ENCODE measurements at places on chromosomes 3 and 15.

DNA sequence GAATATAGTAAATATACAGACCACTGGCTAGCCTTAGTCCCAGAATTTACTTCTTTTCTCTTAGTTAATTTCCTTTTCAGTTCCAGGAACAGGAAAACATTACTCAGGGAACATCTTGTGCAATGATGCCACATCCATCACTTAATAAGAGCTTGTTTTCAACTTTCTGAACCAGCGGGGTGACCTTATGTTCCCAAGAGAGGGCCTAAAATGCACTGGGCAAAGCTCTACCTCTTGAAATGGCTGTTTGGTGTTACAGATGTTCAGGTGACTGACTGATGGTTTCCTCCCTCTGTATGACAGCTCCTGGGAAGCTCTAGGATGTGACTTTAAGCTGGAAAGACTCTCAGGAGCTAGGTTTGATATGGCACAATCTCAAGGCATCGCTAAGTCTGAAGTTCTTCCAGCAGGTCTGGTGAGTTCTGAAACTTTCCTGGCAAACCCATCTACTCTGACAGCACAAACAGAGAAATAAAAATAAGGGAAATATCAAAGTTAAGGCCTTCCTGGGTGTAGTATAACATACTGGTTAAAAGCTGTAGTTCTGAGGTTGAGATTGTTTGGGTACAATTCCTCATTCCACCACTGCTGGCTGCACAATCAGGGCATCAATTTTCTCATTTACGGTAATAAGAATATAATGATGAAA, 98.6 kb downstream of the ZIC1 start:
- DNase-seq: no peak

- no peak for DNase-seq
These were observed 334.7 kb upstream of the LRRFIP2 start for GRCh38 chr3:37509069-37509468.

GRCh38 chr3:100352296-100353231, 18.0 kb downstream of the NIT2 start:
- DNase-seq: no peak

- DNase-seq: no peak
These were observed 172.0 kb downstream of the MCTP2 start for GRCh38 chr15:94403331-94403730.

- DNase-seq: no peak
These were observed 59.6 kb downstream of the COL6A6 start for GRCh38 chr3:130576375-130577266.

DNA sequence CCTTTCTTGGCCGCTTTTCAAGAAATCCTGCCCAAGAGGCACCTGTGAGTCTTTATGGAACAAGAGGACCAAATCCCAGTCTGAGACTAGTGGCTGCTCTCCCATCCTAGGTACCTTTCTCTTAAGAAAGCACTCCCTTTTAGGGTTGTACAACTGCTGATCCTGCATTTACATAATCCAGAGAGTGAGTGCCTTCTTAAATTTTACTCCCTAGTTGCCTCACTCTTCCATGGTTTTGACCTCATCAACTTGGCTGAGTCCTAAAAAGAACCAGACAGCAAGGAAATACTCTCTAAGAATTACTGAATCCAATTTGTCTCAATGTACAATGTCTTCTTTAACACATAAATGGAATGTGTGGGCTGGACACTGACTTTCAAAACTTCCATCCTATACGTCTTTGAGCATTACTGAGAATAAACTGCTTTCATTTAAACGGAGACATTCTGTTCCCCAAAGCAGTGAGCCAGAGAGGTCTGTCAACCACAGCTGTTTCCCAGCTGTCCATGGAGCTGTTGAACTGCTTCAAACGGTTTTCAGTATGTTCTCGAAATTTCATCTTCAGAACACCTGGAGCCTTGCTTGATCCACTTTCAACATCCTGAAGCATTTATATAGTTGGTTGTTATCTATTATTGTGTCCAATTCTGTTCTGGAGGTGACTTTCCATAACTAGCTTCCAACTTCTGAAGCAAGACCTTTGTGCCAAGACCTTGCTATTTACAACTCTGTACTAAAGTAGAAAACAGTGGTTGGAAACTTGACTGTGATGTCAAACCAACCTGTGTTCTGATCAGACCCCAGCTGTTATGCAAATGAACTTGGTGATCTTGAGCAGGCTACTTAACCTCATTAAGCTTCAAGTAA, 179.1 kb downstream of the SLC9A9 start:
- no peak for DNase-seq

DNA sequence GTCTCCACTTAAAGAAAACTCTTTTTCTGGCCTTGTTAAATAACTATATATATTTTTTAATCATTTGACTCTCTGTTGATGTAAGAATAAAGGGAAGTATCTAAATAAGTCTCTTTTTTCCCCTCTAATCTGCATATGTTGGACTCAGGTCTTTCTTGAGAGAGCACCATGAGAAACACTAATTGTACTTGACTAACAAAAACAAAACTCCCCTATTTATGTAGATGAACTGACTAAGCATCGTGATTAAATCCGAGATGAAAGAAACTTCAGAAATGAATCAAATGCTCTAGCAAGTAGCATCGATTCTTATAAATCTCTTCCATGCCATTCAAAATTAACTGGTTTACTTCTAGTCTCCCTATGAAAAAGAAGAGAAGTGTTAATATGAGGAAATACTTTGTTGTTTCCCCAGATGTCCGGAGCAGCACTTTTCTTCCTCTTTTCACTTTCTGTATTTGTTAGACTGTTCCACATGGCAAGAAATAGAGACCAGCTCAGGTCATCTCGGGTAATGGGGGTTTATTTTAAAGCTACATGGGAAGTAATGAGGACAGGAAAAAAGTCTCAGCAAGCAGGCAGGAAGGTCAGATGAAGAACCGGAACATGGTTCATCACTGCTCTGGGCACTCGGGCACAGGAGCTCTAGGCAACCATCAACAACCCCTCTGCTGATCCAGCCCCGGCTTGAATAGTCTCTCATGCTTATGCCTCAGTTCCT, 288.3 kb downstream of the CNTN6 start:
- DNase-seq: no peak

- DNase-seq: no peak
These were observed 1.2 kb downstream of the CLN6 start for GRCh38 chr15:68228143-68228970.

- DNase-seq: no peak
These were observed 162.0 kb downstream of the CHSY1 start for GRCh38 chr15:101089579-101090427.

DNA sequence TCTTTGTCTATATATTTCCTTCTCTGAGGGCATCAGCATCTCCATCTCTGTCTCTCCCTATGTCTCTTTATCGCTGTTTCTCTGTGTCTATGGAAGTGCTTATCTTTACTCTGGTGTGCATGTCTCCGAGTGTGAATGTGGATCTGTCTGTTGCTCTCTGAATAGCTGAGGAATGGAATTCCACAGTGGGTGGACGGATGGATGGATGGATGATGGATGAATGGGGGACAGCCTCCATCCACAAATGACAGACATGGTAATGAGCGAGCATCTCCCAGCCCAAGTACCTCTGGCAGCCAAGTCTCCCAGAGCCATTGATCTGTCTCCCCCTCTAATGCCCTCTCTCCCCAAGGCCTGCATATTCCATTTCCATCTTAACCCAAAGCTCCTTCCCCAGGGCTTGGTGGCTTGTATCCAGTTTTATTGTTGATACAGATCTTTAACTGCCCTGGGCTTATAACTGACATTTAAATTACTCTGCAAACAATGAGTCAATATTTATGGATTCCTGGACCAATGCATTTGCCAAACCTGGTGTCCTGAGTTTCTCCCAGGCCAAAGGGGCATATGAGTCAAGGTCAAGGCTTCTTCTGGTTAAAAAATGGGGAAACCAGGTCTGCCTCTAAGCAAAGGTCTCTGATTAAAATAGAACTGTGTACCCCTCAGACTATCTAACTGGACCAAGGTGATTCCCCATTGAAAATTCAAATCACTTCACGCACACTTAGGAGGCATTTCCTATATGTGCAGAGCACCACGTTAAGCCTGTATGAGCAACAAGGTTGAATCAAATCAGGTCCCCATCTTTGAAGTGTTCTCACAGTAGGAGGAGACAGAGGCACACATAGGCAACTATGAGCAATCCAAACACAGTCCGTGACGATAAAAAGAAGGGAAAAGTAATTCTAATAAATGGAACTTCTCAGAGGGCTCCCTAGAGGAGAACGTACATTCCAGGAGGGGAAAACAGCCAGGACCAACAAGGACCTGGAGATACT, 109.9 kb downstream of the TLE3 start:
- no peak for DNase-seq

DNA sequence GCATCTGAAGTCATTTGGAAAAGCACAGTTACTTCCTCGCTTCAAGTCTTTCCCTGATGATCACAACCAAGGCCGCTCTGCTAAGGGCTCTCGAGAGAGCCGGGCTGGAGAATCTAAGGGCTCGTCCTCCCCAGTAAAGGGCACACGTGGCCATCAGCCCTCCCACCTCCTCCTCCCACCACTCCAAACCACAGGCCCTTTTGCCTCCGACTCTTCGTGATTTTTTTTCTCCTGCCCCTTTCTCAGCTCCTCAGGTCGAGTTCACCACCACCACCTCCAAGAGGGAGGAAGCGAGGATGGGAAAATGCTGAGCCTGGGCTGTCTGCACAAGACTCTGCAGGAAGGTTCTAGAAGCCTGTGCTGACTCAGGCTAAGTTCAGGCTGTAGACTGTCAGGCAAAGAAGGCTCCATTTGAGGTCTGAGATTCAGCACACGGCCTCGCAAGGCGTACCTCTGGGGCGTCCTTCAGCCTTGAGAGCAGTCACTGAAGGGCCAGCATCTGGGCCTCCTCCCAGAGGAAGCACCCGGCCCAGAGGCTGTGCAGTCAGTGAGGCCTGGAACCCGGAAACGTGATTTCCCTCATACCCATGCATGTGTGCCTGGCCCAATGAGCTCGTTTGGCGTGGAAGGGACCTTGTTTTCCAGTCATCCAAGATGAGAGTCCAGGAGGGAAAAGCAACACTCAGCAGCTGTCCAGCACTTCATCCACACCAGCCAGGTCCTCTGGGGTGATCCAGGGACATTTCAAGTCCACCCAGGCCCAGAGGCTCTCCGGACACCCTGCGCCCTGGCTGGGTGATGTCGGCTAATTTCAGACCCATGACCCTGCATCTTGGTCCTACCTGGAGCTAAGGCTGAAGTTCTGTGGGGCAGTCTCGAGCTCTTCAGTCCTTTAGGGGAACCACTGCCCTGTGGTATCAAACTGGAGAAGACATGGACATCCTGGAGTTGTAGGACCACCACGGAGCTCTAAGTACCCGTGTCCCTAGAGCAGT, 196.8 kb downstream of the XXYLT1 start:
- no peak for DNase-seq

Measured in stimulated activated naive CD4-positive, alpha-beta T cell (primary cell).